ENCODE measurements at places on chromosomes 16 and 17. TPM values are rescaled to one million over a fixed set of nuclear protein-coding genes. Genes with fewer than 3 reads are reported as not detected.

The RPUSD1 gene
- 8.1 TPM for total RNA-seq

The SP6 gene
- total RNA-seq: 0.05 TPM

The HOXB4 gene
- total RNA-seq: 0.28 TPM

The TMEM107 gene
- total RNA-seq: 6.7 TPM

The ADAM11 gene
- 11.1 TPM for total RNA-seq

The ZSCAN10 gene
- not detected for total RNA-seq

The AGRP gene
- total RNA-seq: not detected

The GDPD1 gene
- 2.7 TPM for total RNA-seq

The SPATA32 gene
- not detected for total RNA-seq

The MPO gene
- total RNA-seq: not detected

The CENPV gene
- total RNA-seq: 6.4 TPM

The TMEM88 gene
- total RNA-seq: 28.8 TPM

The UBE2G1 gene
- total RNA-seq: 119 TPM

The GSG1L gene
- 4.3 TPM for total RNA-seq

The MT4 gene
- total RNA-seq: not detected

Measured in heart right ventricle (tissue), 16 donors.